Retinal pigment epithelial cell (primary cell): ENCODE measurements at places on chromosomes 11 and 22.

DNA sequence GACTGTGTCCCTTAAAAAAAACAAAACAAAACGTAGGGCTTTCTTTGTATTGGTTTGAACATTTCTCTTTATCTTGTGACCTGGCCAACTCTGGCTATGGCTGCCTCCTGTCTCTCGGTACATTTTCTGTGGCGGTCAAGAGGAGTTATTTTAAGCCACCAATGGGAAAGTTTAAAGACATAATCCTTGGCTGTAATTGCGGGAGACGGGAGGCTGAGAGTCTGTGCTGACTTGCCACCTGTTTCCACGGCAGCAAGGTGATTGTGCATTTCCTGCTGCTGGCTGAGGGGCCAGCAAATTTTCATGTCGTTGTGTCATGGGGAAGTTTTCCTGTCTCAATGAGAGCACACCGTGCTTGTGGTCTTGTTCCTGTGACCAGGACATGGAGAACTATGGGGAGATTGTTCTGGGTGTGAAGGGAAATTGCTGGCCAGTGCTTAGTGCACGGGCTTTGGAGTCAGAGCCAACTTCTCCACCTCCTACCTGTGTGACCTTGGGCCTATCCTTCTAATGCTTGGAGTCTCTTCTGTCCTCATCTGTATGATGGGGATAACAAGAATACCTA, 11.0 kb downstream of the PTPRJ start:
- peak; percentile 85 for DNase-seq

GRCh38 chr11:93267383-93267782, 63.2 kb upstream of the DEUP1 start:
- no peak for DNase-seq

DNA sequence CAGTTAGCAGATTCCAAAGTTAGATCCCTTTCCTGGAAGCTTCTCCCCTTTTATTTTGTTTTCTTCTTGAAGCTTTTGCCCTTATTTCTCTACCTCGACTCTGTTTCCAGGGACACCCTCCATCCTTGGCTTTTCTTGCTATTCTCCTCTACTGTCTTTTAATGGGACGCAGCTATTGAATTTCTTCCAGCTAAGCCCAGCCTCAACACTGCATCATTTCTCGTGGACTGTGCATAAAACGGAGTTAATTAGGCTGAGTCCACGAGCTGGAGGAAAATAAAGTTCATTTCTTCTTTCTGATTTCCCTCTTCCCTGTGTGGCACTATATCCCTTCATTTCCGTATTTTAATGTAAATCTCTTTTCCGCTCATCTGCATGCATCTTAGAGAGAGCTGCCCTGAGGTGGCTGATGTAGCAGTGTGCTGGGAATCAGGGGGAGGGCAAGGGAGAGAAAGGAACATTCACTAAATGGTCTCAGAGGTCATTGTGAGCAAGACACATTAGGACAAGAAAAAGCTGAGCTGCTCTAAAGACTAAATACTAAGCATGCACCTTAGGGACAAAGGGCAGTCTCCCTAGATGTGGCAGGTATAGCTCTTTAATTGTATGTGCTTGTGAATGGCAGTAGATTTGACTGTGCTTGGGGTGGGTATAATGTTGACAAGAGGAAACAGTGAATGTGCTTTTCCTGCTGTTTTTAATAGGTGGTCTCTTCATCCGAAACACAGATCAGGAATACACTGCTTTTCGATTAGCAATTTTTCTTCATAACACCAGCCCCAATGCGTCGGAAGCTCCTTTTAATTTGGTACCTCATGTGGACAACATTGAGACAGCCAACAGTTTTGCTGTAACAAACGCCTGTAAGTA, 1.9 kb downstream of the GRIA4 start:
- DNase-seq, result no peak

DNA sequence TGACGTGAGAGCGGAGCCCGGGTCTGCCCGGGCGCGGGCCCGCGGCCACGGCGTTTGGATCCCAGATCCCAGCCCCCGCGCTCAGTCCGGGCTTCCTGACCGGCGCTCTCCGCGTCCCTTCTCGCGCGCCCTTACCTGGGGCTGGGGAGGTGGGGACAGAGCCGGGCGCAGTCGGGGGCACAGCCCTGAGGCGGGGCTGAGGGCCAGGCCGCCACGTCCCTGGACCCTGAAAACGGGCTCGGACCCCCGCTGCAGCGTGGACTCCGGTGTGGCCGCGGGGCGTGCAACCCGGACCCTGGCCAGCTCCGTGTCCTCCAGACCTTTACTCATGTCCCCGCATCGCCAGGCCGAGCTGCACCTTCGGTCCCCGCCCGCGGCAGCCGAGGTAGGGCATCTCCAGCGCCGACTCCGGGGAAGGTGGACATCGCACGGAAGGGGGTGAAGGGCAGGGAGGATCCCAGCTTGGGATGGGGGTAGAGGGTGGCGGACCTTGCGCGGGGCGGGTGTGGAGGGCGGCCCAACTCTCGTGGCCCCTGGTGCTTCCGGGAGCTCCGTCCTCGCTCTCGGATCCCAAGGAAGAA, 9.9 kb upstream of the AIFM3 start:
- no peak for DNase-seq

GRCh38 chr11:73154178-73154577, 12.1 kb upstream of the FCHSD2 start:
- no peak for DNase-seq

DNA sequence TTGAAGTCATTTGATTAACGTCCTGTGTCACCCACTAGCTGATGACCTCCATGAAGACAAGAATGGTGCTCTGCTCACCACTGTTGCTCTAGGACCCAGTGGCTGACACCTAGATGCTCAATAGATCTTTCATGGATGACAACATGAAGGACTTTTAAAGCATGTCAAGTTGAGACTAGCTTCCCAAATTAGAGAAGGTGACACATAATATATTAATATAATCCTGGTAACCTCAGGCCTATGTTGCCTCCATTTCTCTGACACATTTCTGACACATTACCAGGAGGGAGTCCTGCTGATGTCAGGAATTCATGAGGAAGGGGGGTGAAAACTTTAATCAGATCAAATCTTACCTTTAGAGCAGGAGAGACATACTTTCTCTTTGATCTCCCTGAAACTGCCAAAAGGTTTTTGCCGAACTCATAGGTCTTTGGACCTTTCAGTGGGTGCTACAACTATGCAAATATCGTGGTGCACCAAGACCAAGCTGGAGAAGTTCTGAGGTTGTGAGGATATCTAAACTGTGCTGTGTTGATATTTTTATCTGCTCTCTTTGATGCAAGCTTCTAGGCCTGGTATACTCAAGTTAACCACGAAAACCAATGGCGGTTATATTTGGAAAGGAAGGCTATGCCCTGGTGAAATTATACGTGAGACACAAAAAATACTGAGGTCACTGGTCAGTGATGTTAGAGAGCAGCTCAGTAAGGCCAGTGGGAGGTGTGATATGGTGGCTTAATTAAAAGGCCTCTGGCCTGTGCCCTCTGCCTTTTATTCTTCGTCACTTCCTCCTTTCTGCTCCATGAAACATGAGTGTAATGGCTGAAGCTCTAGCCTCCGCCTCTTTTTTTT, 13.2 kb upstream of the AMPD3 start:
- no peak for DNase-seq

- no peak for DNase-seq
Measured at GRCh38 chr22:24323233-24323632, 52.6 kb downstream of the SPECC1L start.

GRCh38 chr22:41334215-41334614, 32.9 kb downstream of the ZC3H7B start:
- DNase-seq, result no peak

DNA sequence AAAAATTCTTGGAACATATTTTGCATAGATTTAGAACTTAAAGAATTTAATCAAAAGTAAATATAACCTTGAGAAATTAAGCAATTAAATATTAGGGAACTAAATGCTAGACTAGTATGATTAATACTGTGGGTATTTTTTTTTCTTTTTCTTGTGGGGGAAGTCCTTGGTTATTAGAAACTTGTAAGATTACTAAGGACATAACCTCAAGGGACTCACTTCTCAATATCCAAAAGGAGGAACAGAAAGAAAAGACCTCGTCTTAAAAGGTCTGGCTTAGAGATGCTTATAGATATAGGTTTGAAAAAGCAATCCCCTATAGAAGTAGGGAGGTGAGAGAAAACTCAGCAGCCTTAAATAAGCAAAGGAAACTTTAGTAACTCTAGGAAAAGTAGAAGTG, 368.5 kb downstream of the INSC start:
- DNase-seq, result no peak

GRCh38 chr11:133104009-133104744, 428.1 kb downstream of the OPCML start:
- DNase-seq, result no peak

- DNase-seq, result no peak
Measured at GRCh38 chr11:71282581-71283351, 30.4 kb upstream of the SHANK2 start.

DNA sequence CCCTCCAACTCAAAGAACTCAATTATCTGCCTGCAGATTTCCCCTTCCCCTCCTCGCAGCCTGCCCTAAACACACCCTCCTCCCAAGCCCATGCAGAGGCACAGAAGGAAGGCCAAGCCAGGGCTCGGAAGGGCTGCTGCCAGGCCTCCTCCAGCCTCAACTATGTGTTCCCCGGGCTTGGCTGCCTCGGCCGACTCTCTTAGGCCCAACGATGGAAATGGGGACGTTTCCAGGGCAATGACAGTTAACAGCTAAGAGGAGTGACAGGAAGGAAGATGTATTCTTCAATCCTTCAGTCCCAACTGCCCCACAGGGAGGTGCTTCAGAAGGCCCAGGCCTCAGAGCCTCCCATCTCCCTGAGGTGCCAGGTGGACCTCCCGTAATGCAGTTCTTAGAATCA, 104.0 kb upstream of the AKIP1 start:
- DNase-seq, result no peak

GRCh38 chr11:27702811-27703210, 2.6 kb upstream of the BDNF start:
- no peak for DNase-seq

GRCh38 chr11:78080084-78080817, 589 bp upstream of the NDUFC2 start:
- DNase-seq, result no peak

DNA sequence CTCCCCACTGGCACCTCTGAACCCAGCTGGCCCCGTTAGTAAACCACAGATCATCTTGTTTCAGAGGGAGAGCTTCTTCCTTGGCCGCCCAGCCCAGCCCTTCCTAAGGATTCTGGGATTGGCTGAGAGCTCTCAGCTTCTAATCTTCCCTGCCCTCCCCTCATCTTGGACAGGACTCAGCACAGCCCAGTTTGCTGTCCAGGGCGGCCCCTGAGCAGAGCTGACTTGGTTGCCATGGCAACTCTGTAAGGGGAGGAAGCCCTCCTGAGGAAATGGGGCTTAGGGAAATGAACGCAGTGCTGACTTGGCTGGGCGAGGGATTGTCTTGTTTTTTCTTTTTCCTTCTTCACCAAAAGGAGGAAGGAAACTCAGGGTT, 4.6 kb downstream of the APOL4 start:
- DNase-seq, result peak; percentile 52

GRCh38 chr22:35678836-35679235, 30.6 kb downstream of the APOL6 start:
- no peak for DNase-seq

GRCh38 chr22:34971456-34971855, 94.5 kb upstream of the ISX start:
- DNase-seq, result no peak

DNA sequence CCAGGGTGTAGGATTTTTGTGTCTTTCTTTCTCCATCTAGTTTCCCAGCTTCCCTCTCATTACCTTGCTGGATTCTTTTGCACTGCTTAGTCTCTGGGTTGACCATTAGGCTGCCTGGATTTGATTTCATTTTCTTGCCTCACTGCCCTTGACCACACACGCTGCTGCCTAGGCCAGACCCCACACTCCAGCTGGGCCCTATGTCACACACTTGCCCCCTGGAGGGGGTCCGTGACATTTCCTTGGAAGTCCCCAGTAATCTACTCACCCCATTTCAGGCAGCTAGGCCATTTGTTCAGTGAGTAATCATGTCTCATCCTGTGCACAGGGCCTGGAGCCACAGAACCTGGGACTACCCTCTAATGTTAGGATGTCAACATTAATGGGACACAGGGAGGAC, 81.9 kb upstream of the SPON1 start:
- DNase-seq, result no peak

- DNase-seq, result no peak
Measured at GRCh38 chr11:61975638-61976419, 8.4 kb upstream of the FTH1 start.

GRCh38 chr22:41914611-41915034, 251 bp downstream of the SHISA8 start:
- DNase-seq, result no peak

- DNase-seq, result no peak
Measured at GRCh38 chr11:48170241-48171233, 46.1 kb upstream of the OR4B1 start.

GRCh38 chr11:115767047-115767802, 263.0 kb upstream of the CADM1 start:
- DNase-seq, result no peak

- no peak for DNase-seq
Measured at GRCh38 chr11:19821412-19821875, 108.8 kb downstream of the NAV2 start.

- no peak for DNase-seq
Measured at GRCh38 chr22:23217171-23218052, 37.1 kb downstream of the BCR start.

- no peak for DNase-seq
Measured at GRCh38 chr11:111417011-111417765, 38.1 kb upstream of the POU2AF1 start.

DNA sequence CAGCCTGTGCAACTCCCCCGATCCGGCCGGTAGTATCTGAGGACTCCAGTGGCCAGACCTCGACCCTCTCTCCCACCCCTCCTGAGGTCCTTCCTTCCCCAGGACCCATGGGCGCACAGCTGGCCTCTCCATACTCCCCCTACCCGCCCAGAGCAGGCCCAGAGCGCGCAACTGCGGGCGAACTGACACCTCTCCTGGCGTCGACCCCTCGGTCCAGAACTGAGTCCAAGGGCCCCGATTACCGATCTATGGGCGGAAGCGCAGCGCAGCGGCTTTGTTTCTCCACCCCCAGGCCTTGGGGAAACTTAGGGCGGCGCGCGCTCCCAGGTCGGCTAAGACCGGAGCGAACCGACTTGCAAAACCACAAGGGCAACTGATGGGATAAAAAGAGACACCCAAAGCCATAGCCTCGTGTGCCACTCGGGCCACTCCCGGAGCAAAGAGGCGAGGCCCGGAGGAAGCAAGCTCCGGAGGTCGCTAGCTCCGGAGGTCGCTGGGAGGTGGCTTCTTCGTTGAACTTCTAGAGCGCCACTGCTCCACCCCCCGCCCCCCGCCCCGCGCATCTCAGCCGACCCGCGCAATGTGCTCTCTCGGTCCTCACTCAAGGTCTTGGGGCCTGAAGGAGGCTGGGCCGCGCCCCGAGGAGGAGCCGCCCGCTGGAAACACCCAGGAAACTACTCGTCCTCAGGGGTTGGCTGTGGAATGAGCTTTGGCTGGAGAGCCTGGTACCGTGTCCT, 9.8 kb upstream of the ALX4 start:
- no peak for DNase-seq

DNA sequence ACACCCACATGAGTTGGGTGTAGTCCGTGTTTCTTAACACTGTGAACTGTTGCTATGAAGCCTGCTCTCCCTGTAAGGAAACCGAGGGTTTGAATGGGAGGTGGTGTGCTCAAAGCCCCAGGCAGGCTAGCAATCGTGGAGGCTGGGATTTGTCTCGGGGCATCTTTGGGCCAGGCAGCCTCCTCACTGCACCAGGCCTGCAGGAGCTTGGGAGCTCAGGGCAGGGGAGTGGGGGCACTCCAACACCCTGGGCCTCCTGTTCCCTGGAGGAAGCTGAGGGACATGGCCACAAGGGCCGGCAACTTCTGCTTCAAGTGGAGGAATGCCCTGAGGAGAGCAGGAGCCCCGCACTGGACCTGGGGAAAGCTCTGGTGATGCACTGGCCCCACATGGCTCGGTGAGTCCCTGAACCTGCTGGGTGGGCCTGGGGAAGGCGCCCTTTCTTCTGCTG, 164.7 kb upstream of the B3GAT1 start:
- DNase-seq, result no peak

GRCh38 chr11:8745431-8746253, 63.0 kb downstream of the RPL27A start:
- DNase-seq, result no peak
